ENCODE measurements at places on chromosomes 13 and 19.

DNA sequence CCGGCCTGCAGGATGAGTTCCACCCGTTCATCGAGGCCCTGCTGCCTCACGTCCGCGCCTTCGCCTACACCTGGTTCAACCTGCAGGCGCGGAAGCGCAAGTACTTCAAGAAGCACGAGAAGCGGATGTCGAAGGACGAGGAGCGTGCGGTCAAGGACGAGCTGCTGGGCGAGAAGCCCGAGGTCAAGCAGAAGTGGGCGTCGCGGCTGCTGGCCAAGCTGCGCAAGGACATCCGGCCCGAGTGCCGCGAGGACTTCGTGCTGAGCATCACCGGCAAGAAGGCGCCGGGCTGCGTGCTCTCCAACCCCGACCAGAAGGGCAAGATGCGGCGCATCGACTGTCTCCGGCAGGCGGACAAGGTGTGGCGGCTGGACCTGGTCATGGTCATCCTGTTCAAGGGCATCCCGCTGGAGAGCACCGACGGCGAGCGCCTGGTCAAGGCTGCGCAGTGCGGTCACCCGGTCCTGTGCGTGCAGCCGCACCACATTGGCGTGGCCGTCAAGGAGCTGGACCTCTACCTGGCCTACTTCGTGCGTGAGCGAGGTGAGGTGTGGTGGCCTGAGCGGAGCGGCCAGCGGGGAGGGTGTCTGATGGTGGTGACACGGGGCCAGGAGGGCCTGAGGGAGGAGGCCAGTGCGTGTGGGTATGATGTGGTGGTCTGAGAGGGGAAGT, 15.5 kb downstream of the NFIC start:
- no peak for DNase-seq

DNA sequence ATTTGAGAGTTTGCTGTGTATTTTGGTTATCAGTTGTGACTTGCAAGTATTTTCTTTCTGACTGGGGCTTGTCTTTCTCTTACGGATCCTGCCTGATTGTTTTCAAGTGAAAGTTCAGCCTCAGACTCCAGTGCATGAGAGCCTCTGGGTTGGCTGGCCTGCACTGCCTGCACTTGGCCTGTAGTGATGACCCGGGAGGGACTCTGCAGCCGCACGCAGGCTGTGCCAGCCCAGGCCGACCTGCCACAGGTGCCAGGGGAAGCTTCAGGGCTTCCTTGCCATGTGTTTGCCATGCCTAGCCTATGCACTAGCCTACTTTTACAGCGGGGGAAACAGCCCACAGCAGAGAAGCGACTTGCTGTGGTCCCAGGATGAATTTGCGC, 77.0 kb downstream of the KDM4B start:
- no peak for DNase-seq

DNA sequence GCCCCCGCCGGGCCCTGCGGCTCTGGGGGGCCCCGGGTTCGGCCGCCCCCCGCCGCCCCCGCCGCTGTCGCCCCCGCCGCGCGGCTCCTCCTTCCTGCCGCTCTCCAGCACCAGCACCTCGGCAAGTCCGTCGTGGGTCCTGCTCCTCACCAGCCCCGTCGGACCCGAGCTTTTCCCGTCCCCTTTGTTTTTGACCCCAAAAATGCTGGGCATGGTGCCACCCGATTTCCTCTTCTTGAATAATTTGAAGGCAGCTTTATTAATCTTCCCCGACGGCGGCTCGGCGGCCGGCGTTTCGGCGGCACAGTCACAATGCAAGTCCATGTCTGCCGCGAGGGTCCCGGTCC, 945 bp downstream of the AMER2 start:
- peak; percentile 77 for DNase-seq

GRCh38 chr13:100304229-100304628, 215.3 kb downstream of the PCCA start:
- DNase-seq = no peak

GRCh38 chr19:42693760-42694350, 46.4 kb downstream of the PSG3 start:
- peak; percentile 2 for DNase-seq

GRCh38 chr19:38985262-38985661, 9.7 kb upstream of the FBXO17 start:
- no peak for DNase-seq

GRCh38 chr19:49560358-49560900, 19.9 kb downstream of the NOSIP start:
- DNase-seq = no peak

DNA sequence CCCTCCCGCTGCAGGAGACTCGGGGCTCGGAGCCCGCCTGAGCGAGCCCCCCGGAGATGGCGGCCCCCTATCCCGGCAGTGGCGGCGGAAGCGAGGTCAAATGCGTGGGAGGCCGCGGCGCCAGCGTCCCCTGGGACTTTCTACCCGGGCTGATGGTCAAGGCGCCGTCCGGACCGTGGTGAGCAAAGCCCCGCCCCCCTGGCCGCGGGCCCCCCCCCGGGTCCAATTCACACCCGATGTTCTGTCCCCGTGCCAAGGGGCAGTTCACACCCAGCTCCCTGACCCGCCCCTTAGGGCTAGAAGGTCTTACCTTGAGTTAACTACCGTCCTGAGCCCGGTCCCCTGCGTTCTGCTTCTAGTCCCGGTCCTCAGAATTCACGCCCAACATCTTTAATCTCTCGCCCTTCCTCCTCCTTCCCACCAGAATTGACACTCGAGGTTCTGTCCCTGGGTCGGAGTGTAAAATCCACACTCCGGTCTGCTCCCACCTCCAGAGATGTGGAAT, 1.4 kb downstream of the NPAS1 start:
- DNase-seq = no peak

GRCh38 chr13:27298849-27299248, 28.2 kb downstream of the RASL11A start:
- DNase-seq = no peak

DNA sequence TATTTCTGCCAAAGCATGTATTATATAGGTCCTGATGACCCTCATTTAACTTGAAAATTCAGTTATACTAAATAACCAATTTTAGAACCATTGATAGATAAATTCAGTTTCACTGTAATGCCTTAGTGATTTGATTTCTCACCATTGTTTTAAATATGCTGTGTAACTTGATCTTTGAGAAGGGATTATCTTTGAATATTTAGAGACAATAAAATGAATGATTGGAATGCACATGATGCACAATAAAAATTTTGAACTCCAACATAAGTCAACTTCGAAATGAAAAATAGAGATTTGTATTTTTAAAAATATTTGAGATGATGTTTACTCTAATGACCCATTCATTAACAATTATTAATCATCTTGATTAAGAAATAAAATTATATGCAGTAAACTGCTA, 654.5 kb downstream of the OLFM4 start:
- no peak for DNase-seq

GRCh38 chr13:39557285-39557955, 45.6 kb downstream of the LHFPL6 start:
- no peak for DNase-seq

GRCh38 chr19:39738814-39739213, 985 bp upstream of the CLC start:
- DNase-seq = no peak

DNA sequence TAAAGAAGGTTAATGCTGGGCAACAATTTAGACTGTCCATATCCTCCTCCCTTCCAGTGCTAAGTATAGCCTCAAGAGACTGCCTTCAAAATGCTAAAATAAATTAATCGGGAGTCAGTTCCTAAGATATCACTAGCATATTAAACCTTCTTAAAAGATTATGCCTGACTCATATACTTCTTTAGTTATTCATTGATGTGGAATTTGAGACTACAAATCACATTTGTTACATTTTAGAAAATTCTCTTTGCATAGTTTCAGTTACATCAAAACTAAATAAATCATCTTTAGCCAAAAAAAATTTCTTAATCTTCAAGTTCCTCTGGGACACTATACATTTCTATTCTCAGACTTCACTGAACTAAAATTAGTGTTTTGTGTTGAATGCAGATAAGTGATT, 769.1 kb downstream of the PCDH9 start:
- no peak for DNase-seq

DNA sequence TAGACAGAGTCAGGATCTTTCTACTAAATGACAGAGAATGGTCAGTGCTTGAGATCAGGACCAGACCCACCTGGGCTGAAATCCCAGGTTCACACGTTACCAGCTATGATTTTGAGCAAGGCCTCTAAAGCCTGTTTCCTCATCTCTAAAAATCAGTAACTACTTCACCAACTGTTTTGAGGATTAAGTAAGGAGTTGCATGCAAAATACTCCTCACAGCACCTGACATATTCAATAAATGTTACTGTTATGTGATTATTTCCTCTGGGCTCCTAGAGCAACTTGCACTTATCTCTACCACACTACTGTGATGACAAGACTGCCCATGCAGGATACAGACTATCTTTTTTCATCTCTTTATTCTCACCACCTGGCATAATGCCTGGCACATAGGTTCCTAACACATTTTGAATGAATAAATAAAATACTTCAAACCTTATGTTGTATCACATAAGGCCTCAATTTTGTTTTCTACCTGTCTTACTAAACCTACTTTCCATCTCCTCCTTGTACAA, 1.8 kb downstream of the KATNAL1 start:
- DNase-seq = no peak

GRCh38 chr19:58468216-58468839, 1.4 kb downstream of the ZNF324 start:
- no peak for DNase-seq

GRCh38 chr13:110929104-110929777, 14.4 kb upstream of the ANKRD10 start:
- DNase-seq = no peak

DNA sequence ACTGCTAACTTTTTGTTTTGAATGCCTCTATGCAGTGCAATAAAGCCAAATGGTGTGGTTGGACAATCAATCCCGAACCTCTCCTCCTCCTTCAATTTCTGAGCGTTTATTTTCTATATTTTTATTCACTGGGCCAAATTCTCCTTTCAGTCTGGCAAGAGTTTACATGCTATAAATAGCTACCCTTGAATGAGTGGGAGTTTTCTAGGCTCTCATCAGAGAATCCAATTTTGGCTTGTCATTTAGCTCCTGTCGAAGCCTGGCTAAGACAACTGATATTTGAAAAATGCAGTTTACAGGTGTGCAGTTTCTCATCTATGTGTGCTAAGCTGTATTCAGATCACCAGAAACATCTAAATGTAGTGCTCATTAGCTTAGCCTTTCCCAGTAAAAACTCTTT, 61.8 kb downstream of the OLFM4 start:
- no peak for DNase-seq

GRCh38 chr13:76643596-76643995, 242.6 kb downstream of the KCTD12 start:
- no peak for DNase-seq

- DNase-seq = peak; percentile 51
Measured at GRCh38 chr13:59771272-59771671, 392.5 kb downstream of the DIAPH3 start.

GRCh38 chr19:12893582-12893981, 2.6 kb downstream of the GCDH start:
- DNase-seq = no peak

GRCh38 chr13:33289966-33290365, 4.4 kb upstream of the STARD13 start:
- DNase-seq = no peak

DNA sequence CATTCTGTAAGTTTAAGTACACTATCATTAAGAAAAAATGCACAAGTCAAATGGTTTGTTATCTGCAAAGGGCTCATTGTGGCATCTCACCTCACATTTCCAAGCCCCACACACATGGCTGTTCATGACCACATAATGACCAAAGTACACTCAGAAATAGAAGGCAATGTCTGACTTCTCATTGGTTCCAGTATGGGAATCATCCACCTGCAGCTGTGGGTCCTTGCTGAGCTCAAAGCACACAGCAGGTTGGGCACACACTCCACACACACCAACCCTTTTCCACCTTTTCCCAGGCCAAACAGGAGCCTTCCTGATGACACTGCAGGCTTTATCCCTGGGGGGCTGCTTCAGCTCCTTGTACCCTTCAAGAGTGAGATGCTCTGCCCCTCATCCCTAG, 11.8 kb downstream of the CLC start:
- DNase-seq = no peak

- no peak for DNase-seq
Measured at GRCh38 chr13:104954210-104954609, 1581.3 kb downstream of the EFNB2 start.

DNA sequence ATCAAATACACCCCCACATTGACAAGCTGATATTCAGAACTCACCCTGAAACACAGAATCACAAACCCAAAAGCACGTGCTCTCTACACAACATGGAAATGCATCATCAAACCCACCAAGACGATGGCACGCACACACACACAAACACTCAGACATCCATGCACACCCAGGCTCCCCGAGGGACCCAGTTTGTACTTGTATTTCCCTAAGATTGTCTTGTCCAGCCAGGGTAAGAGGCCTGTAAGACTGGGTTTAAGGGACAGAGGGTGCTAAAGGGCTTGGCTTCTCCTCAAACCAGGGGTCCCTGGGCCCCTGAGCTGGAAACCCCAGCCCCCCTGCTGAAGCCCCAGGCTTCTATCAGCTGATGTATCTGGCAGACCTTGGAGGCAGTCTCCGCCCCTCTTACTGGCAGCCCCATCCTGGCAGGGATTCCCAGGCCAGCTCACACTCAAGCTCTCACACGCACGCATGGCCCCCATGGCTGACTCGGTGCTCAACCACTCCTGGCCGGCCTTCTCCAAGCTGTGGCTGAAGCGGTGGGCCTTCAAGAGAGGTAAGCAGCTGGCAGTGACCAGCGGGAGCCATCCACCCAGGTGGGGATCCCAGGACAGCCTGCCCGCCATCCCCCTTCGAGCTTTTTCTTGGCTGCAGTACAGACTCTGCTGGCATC, 6.5 kb downstream of the ARHGEF18 start:
- DNase-seq = no peak

- no peak for DNase-seq
Measured at GRCh38 chr13:29733147-29733611, 117.2 kb downstream of the UBL3 start.

GRCh38 chr13:81568824-81569223, 1227.9 kb upstream of the SPRY2 start:
- no peak for DNase-seq

- no peak for DNase-seq
Measured at GRCh38 chr19:13599681-13600080, 93.4 kb upstream of the CACNA1A start.

DNA sequence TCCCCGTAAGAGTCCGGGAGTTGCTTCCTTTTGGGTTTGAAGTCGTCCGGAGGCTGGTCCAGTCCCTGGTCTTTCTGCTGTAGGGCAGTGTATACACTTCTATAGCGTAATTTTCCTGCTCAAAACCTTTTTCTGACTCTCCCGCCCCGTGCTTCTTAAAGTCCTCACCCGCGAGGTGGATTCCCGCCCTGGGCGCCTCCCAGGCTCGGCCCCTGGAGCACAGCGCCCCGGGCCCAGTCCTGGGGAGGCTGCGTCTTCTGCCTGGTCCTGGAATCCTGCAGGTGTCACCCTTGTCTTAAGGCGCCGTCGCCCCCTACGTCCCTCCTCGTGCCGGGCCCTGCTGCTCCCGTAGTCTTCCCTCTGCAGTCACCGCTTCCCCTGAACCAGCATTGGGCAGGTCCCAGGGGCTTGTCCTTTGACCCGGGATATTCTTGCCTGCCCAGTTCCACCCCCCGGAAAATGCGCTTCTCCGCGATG, 34.4 kb upstream of the ZNF808 start:
- peak; percentile 2 for DNase-seq

DNA sequence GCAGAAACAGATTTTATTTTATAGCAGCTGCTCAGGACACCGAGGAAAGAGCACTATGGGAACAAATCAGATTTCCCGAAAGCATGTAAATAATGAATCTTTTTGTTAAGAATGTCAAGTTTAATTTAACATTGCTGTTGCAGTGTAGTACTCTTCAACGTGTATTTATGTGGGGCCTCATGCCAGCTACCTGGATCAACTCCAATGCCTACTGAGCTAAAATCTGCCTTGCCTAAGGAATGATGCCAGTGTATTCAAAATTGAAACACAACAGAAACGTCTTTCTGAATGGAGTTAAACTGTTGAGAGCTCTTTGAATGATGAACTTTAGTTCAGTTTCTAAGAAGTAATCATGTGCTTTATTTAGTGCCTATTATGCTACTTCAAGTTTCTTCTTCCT, 1379.8 kb upstream of the ATXN8OS start:
- DNase-seq = peak; percentile 83

Measured in NCI-H1092 treated with DMSO at 0.1 percent for 48 hours (cell line).